ENCODE measurements at places on chromosomes 11 and 22. TPM values are rescaled to one million over a fixed set of nuclear protein-coding genes. Genes with fewer than 3 reads are reported as not detected.

- DNase-seq: peak; percentile 20
Measured at GRCh38 chr22:18110954-18111758, 547 bp downstream of the TUBA8 start.

The UBQLNL gene
- 0.10 TPM for polyA plus RNA-seq

- DNase-seq: peak; percentile 57
Measured at GRCh38 chr11:65663639-65664200, 1.0 kb upstream of the RELA start.

DNA sequence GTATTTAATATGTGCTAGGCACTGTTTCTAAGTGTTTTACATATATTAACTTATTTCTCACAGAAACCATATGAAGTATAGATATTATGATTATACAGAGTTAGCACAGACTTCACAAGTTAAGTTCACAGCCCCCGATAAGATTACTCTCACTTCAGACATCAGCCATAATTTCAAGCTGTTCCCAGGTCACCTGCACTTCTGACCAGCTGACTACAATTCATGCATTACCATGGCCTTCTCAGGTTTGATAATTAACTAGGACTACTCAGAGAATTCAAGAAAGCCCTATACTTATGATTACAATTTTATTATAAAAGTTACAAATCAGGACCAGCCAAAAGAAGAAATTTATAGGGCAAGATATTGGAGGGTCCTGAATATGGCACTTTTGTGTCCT lies 68.2 kb upstream of the RRM1 start:
- DNase-seq: no peak

DNA sequence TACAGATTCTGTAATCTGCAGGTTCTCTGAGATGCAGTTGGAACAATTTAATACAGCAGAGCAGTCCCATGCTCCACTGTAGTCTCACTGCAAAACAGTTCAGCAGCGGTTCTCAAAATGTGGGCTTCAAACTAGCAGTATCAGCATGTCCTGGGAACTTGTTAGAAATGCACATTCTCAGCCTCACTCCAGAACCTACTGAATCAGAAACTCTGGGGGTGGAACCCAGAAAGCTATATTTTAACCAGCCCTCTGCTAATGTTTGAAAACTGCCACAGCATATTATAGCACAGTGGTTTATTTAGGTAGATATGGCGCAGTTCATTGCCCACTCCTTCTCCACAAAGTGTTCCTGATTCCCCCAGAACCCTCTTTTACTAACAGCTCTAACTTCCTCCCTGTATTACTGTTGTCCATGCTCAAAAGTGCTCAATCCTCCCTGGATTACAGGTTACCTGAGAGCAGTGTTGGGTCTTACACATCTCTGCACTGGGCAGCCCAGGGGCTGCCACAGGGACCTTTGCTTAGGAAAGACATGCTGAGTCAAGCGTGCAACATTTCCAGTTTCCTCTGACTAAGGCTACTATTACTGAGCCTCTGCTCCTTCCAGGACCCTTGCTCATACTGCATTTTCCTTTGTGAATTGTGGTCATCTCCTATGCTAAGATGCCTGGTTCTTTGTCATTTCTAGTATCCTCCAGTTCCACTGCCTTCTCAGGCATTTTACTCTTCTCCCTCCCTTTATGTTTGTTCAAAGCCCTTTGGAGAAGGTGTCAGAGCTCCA lies 7.7 kb upstream of the DGAT2 start:
- DNase-seq: no peak

- peak; percentile 60 for DNase-seq
Measured at GRCh38 chr11:11841116-11841722, 553 bp upstream of the USP47 start.

The KCNQ1OT1 gene
- polyA plus RNA-seq: 2.3 TPM

The FUT4 gene
- polyA plus RNA-seq: 22.4 TPM

GRCh38 chr11:23179609-23180008 lies 319.3 kb upstream of the CCDC179 start:
- no peak for DNase-seq

- DNase-seq: no peak
Measured at GRCh38 chr11:565921-566509, 5.2 kb downstream of the RASSF7 start.

GRCh38 chr22:35930933-35931332 lies 97.7 kb downstream of the RBFOX2 start:
- peak; percentile 70 for DNase-seq

The CELSR1 gene
- 3.0 TPM for polyA plus RNA-seq

- DNase-seq: no peak
Measured at GRCh38 chr22:20816559-20816958, 42.1 kb downstream of the PI4KA start.

DNA sequence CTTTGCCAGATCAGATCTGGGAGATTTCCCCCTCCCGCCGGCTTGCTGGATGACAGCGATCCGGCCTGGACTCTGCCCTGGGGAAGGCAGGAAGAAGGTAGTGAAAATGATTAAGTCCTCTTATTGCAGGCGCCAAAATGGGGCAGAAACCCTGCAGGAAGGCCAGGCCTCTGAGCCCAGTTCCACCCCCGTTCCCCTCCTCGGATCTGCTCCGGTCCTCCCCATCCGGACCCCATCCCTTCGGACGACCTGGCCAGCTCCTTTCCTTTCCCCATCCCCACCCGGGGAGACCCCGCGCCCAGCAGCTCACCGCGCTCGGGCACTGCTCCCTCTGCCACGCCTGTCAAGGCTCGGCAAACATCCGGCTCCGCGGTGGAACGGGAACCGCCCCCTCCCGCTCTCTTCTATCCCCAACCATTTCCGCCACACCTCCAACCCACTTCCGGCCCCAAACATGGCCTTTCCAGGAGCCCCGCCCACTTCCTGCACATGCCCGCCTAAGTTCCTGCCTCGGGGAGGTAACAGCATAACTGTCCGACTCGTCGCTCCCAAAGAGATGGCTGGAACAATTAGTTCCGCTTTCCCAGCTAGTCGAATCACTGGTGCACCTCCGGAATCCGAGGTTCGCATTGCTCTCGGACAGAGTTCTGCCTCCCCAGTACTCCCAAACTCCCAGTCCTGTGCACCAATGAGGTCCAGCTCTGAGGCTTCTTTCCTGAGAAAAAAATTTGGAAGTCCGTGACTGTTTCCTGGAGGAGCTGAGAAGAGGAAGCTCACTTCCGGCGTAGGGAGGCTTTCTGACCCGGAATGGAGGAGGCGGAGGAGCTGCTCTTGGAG lies at the start of the genes ARHGAP1 and ZNF408:
ARHGAP1 (minus strand) TSS at position 379 of the 837 bp plus-strand sequence. CDS start 4,512 bp downstream, outside the sequence.
ZNF408 (plus strand) TSS at position 791 of the 837 bp plus-strand sequence; CDS start at position 808, 17 bp downstream.
- DNase-seq: peak; percentile 99

GRCh38 chr11:113989381-113989780 lies 14.5 kb downstream of the HTR3A start:
- DNase-seq: no peak

The ZC3H12C gene
- polyA plus RNA-seq: 0.67 TPM

The SYT7 gene
- 12.2 TPM for polyA plus RNA-seq

The PNPLA5 gene
- not detected for polyA plus RNA-seq

DNA sequence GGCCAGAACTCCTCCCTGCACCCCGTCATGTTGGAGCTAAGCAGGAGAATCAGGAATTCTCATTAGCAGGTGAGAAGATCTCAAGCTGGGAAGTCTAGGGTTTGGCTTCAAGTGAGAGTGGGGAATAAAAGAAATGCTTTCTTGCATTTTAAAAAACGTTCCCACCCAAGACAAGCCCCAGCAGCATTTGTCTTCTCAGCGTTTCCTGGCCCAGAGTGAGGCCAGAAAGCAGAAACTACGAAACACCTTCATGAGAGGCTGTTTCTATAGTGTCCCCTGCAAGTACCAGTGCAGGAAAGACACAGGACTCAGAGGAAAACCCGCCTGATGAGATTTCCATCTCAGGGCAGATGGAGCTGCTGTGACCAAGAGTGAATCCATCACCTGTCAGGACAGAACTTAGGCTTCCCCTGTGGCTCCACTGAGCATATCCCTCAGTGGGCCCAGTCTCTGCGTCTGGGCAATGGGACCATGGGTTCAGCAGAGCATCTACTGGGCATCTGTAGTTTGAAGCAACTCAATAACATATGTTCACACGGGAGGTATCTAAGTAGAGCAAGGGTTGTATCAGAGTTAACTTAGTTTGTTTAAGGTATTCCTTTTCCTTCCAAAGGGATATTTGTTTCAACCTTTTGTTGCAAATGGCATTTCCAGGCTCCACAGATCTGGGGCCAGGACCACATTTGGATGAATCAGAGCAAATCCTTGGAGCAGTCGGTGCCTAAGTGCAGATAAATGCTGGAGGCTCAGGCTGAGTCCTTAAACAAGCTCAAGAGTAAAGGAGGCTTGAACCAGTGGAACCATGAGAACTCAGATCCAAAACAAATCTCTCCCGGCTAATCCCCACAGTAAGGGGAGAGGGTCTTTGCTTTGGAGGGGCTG lies 548.3 kb downstream of the MIAT start:
- no peak for DNase-seq

DNA sequence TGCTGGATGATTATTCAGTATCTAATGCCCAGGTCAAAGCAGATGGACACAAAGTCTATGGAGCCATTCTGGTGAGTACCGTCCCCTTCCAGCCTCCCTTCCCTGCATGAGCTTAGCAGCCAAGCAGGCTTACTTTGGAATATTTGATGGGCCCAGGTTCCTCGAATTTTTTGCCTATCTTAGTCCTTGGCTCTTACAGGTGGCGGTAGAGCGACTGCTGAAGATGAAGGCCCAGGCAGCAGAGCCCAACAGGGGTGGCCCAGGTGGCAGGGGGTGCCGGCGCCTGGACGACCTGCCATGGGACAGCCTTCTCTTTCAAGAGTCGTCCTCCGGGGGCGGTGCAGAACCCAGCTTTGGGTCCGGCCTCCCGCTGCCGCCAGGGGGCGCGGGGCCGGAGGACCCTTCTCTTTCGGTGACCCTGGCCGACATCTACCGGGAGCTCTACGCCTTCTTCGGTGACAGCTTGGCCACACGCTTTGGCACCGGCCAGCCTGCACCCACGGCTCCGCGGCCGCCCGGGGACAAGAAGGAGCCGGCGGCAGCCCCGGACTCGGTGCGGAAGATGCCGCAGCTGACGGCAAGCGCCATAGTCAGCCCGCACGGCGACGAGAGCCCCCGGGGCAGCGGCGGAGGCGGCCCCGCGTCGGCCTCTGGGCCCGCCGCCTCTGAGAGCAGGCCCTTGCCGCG lies 741 bp upstream of the TMEM179B start:
- peak; percentile 87 for DNase-seq

The BBOX1 gene
- not detected for polyA plus RNA-seq

The CLDN5 gene
- 184 TPM for polyA plus RNA-seq

DNA sequence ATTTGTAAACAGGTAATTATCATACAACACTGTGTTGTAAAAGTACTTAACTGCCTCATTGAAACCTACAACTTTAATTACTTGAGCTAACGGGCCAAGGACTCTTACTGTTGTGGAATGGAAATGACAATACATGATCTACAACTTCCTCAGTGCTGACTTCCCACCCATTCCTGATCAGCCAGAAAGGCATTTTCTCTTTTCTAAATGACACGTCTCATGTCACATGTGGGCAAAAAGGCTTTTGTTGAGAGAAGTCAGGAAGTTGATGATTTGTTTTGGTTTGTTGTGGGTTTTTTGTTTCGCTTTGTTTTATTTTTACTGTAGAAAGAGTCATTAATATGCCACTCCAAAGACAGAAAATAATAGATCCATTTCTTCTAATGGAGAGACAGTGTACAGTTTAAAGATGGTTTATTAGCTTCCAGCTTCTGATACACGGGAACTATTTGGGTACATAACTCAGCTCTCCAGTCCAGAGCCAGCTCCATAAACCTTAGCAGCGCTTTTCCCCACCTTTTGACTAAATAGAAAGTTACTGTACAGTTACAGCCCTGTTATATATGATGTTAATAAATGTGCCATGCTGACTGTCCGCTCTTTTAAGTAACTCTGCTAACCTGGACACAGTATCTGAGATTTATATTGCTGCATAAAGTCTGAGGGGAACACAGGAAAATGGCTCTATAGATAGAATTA lies 509.4 kb upstream of the API5 start:
- no peak for DNase-seq

The RBMXL2 gene
- polyA plus RNA-seq: not detected

DNA sequence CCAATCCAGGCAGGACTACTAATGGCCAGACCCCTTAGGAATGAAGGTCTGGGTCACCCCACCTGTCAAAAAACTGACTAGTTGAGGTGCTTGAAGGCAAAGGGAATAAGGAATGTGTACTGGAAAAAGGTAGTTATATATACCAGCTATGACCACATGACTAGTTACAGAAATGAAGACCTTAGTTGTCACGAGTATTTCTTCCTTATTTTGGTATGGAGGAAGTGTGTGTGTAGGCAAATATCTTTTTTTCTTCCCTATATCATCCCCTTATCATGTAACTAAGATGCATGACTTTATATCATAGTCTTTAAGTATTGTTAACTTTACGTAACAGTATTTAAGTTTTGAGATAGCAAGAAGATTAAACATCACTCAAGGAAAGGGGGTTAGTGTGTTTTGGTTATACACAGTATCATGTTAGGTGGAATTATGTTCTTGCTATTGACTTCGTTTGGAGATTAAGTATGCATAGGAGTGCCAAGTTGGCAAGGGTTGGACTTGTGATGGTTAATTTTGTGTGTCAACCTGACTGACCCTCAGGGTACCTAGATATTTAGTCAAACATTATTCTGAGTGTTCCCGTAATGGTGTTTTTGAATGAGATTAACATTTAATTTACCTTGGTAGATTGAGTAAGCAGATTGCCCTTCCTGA lies 38.2 kb upstream of the NARS2 start:
- no peak for DNase-seq

The CSKMT gene
- 7.2 TPM for polyA plus RNA-seq

- no peak for DNase-seq
Measured at GRCh38 chr11:11587122-11587521, 34.7 kb downstream of the GALNT18 start.

The OR5P2 gene
- polyA plus RNA-seq: not detected

The MUC2 gene
- polyA plus RNA-seq: 3.0 TPM

- no peak for DNase-seq
Measured at GRCh38 chr11:132242632-132243031, 872.2 kb downstream of the NTM start.

The RFPL2 gene
- not detected for polyA plus RNA-seq

DNA sequence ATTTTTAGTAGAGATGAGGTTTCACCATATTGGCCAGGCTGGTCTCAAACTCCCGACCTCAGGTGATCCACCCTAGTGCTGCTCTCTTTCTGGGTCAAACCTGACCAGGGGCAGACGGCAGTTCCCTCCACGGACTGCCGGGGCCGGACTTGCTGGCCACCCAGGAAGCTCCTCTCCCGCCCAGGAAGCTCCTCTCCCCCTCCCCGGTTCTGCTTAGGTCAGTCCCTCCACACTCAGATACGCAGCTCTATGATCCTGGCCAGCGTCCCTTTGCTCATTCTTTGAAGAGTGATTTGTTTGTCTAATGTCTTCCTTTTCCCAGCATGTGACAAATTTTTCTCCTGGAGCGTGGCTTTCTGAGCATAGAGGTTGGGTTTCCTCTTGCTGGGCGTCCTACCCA lies 125.3 kb upstream of the B3GAT1 start:
- no peak for DNase-seq

- no peak for DNase-seq
Measured at GRCh38 chr11:60084631-60085273, 3.7 kb upstream of the MS4A2 start.

GRCh38 chr22:43217285-43218030 lies 30.5 kb upstream of the TTLL12 start:
- DNase-seq: no peak

GRCh38 chr11:69298267-69299022 lies 4.5 kb downstream of the MYEOV start:
- peak; percentile 76 for DNase-seq
